ENCODE measurements at places on chromosomes 5 and 9. TPM values are rescaled to one million over a fixed set of nuclear protein-coding genes. Genes with fewer than 3 reads are reported as not detected.

GRCh38 chr5:179326122-179326927, 18.9 kb downstream of the ADAMTS2 start:
- H3K27ac ChIP-seq, result peak overlapping the region; percentile 62
- no peaks in the 10 kb centered on the region for H3K36me3 ChIP-seq
- peak; percentile 62 for DNase-seq
- H3K4me3 ChIP-seq, result no peak overlapping the region
- no peaks in the 10 kb centered on the region for H3K27me3 ChIP-seq

- H3K27me3 ChIP-seq, result no peaks in the 10 kb centered on the region
- peaks cover 14% of the 10 kb centered on the region for H3K4me1 ChIP-seq
- peak overlapping the region; percentile 67 for H3K27ac ChIP-seq
- no peak overlapping the region for H3K4me3 ChIP-seq
These were observed 361.6 kb upstream of the RIOK2 start for GRCh38 chr5:97544678-97545077.

- no peaks in the 10 kb centered on the region for H3K4me1 ChIP-seq
- H3K4me3 ChIP-seq, result no peak overlapping the region
- H3K36me3 ChIP-seq, result no peaks in the 10 kb centered on the region
These were observed 177.0 kb downstream of the CDK5RAP2 start for GRCh38 chr9:120402741-120403542.

DNA sequence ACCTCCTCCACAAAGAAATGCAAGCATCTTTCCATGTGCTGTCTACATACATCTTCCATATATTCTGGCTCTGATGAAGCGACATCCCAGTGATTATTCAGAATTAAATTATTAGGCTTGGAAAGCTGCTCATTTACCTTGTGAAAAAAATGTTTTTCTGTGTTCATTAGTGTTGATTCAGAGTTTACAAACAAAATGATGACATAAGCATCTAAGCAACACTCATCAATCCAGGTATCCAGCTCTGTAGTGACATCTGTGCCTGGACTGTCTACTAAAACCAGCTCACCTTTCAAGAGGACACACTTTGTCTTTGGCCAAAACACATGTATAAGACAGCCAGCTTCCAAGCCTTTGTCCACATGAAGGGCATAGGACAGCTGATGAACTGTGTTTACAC, 51.1 kb upstream of the SPATA31C2 start:
- no peaks in the 10 kb centered on the region for H3K27me3 ChIP-seq
- H3K4me3 ChIP-seq, result no peak overlapping the region
- no peak for DNase-seq
- H3K4me1 ChIP-seq, result no peaks in the 10 kb centered on the region
- H3K27ac ChIP-seq, result no peak overlapping the region

- H3K4me1 ChIP-seq, result peaks cover 8% of the 10 kb centered on the region
- H3K27me3 ChIP-seq, result no peaks in the 10 kb centered on the region
- H3K4me3 ChIP-seq, result no peak overlapping the region
- H3K27ac ChIP-seq, result peak overlapping the region; percentile 56
These were observed 8.1 kb downstream of the TTC16 start for GRCh38 chr9:127724012-127724411.

- no peaks in the 10 kb centered on the region for H3K27me3 ChIP-seq
- H3K36me3 ChIP-seq, result no peaks in the 10 kb centered on the region
- no peak for DNase-seq
- no peak overlapping the region for H3K4me3 ChIP-seq
- no peak overlapping the region for H3K27ac ChIP-seq
These were observed 250.8 kb downstream of the DMRT2 start for GRCh38 chr9:1300941-1301340.

- H3K4me1 ChIP-seq, result no peaks in the 10 kb centered on the region
- no peak overlapping the region for H3K27ac ChIP-seq
- DNase-seq, result no peak
These were observed 34.8 kb downstream of the PRLR start for GRCh38 chr5:35195472-35195852.

- DNase-seq, result no peak
- no peak overlapping the region for H3K27ac ChIP-seq
- no peaks in the 10 kb centered on the region for H3K27me3 ChIP-seq
- no peak overlapping the region for H3K4me3 ChIP-seq
- peaks cover 29% of the 10 kb centered on the region for H3K4me1 ChIP-seq
- peaks cover 10% of the 10 kb centered on the region for H3K36me3 ChIP-seq
These were observed 23.3 kb downstream of the PTGES2 start for GRCh38 chr9:128104171-128104618.

DNA sequence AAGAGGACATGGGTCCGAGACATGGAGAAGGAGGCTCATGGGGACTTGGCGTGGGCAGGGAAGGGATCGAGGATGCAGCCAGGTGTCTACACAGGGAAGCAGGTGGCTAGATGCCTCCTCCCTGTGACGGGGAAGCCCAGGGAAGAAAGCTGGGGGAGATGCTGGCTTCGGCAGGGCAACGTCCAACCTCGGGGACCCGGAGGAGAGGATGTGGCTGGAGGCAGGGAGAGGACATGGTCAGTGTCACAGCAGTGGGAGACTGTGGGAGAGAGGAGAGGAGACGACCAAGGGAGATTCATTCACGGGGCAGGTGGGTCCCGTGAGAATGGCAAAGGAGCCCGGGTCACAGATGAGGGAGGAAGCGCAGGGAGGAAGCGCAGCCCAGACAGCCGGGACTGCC, 73.2 kb upstream of the PHYKPL start:
- no peak overlapping the region for H3K27ac ChIP-seq
- H3K36me3 ChIP-seq, result no peaks in the 10 kb centered on the region
- H3K4me3 ChIP-seq, result no peak overlapping the region
- H3K4me1 ChIP-seq, result no peaks in the 10 kb centered on the region
- no peaks in the 10 kb centered on the region for H3K27me3 ChIP-seq

DNA sequence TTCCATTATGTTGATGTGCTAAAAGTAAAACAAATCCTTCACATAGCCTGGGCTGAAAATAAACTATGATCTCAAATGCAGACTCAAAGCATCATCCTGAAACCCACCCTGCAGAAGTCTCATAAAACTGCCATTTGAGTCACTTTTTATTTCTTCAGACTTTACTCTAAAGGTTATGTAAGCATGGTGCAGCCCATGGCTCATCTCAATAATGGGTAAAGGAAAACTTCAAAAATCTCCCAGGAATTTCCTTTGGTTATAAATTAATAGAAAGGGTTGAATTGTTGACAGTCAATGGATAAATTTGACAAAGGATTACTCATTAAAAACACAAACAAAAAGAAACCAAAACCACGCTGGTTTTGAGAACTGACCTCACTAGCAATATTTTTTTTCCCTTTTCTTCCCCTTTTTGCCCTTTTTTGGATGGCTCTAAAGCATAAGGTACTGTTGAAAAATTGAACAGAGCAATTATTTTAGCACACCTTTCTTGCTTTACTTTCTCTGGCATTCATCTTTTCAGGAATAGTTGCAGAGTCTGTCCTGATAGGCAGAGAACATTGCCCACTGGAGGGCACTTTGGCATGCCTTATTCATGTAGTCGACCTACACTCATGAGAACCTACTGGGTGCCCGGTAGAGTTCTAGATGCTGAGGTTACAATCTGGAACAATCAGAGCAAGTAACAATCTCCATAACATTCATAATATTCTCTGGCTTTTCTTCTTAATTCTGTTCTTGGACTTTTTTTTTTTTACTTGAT, 191.4 kb downstream of the TMEM167A start:
- peaks cover 7% of the 10 kb centered on the region for H3K4me1 ChIP-seq
- no peak overlapping the region for H3K4me3 ChIP-seq
- no peak for DNase-seq
- H3K27me3 ChIP-seq, result no peaks in the 10 kb centered on the region
- no peak overlapping the region for H3K27ac ChIP-seq
- no peaks in the 10 kb centered on the region for H3K36me3 ChIP-seq

DNA sequence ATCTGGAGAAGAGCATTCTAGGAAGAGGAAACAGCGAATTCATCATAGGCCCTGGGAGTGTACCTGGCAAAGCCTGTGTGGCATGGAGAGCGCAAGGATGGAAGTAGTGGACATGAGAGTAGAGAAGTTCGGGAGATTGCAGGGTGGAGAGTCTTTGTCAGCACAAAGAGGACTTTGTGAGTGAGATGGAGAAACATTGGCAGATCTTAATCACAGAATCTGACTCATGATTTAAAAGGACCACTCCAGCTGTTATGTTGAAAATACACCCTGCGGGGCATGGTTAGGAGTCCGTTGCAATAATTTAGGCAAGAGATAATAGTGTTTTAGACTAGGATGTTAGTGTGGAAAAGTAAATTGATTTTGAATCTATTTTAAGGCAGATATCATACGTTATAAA, 116.9 kb downstream of the HACD4 start:
- no peak overlapping the region for H3K27ac ChIP-seq
- H3K4me3 ChIP-seq, result no peak overlapping the region
- no peak for DNase-seq
- no peaks in the 10 kb centered on the region for H3K36me3 ChIP-seq

CHSY3 gene
- total RNA-seq, result 0.47 TPM

FOXD4L4 gene
- total RNA-seq, result not detected

RICTOR gene
- 28.8 TPM for total RNA-seq

PCDH1 gene
- total RNA-seq, result 17.7 TPM

SLCO6A1 gene
- total RNA-seq, result not detected

ADAMTS16 gene
- total RNA-seq, result 0.14 TPM

FCN2 gene
- not detected for total RNA-seq

MSX2 gene
- total RNA-seq, result 2.1 TPM

FANCG gene
- total RNA-seq, result 2.6 TPM

TIMD4 gene
- 0.17 TPM for total RNA-seq

MZB1 gene
- 0.64 TPM for total RNA-seq

KCNT1 gene
- total RNA-seq, result 1.9 TPM
